ENCODE measurements at places on chromosomes 7 and 10.

DNA sequence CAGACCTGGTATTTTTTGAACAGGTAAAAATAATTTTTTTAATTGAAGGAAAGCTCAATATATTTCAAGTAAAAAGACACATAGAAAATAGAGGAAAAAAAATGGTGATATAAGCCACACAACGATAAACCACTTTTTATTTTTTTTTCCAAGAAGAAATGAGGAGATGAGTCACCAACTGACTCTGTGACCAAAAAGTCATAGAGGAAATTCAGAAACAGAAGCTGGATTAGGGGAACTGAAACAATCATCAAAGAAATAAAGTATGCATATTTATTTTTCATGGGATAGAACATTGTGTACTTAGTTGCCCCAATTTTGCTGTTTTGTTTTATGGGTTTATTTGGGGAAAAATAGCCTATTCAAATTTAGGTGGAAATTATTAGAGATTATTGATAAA, 176.8 kb upstream of the AGR3 start:
- DNase-seq, result peak; percentile 58

DNA sequence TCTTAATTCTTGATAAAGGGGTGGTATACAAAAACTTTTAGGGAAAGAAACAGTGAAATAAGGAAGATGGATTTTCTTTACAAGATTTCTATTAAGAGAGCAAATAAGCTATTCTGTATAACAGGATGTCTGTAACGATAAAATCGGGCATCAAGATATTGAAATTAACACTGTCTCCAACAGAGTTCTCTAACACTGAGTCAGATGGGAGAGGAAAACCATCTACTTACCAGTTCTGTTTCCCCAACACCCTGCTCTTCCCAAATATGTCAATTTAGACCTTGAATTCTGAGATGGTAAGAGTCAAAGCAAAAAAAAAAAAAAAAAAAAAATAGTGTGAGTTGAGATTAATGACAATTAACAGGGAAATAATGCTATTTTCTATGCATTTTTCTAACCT, 23.0 kb downstream of the SMURF1 start:
- DNase-seq, result no peak

DNA sequence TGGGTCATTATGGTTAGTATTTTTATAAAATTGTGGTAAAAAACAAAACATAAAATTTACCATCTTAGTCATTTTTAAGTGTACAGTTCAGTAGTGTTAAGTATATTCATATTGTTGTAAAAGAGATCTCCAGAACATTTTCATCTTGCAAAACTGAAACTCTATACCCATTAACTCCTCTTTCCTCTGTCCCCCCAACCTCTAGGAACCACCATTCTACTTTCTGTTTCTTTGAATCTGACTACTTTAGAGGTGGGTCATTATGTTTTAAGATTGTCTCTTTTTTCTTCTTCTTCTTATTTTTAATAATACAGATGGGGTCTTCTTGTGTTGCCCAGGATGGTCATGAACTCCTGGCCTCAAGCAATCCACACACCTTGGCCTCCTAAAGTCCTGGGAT, 84.1 kb downstream of the DOCK4 start:
- no peak for DNase-seq

DNA sequence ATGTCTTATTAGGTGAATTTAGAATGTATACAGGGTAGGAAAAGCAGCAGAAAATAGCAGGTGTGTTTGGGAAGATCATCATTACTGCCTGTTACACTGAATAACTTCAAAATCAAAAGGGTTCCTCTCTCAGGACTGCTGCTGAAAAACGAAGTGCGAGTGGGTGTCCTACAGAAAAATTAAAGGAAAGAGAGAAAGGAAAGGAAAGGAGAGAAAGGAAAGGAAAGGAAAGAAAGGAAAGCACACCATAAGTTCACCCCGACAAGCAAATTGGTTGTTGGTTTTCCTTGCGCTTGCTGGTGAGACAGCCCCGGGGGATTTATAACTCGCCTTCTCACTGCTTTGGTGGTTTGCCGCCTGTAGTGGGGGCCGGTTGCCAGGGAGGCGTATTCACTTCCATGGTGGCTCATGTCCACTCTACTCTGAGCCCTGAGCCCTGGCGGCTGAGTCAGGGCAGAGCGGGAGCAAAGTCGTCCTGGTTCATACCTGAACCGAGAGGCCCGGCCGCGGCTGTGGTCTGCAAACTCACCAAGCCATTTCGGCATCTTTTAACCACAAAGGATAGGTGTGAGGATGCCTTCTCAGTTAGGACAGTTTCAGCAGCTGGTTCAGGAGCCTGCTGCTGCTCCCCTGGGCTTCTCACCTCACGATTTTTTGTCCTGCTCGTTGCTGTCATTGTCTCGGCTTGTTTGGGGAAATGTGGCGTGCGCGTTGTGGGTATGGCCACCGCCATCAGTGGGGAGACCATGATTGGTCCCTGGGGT, 26.1 kb downstream of the INPP5A start:
- peak; percentile 29 for DNase-seq

GRCh38 chr7:94423863-94424735, 29.4 kb downstream of the COL1A2 start:
- DNase-seq, result peak; percentile 90

DNA sequence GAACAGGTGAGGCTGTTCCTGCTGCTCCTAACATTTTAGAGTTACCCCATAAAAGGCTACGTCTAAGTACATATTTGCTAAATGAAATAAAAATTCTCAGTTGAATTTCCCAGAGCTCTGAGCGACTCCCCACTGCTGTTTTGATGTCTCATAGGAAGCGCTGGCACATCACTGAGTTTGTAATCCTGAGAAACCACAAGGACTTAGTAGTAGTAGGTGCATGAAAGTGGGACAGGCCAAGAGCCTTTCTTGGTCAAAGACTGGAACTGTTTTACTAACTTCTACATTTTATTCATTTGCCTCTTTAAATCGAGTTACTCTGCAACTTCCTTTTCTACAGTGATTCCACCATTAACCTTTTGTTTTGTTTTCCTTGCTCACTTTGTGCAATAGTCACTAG, 85.9 kb downstream of the XPNPEP1 start:
- DNase-seq, result no peak

DNA sequence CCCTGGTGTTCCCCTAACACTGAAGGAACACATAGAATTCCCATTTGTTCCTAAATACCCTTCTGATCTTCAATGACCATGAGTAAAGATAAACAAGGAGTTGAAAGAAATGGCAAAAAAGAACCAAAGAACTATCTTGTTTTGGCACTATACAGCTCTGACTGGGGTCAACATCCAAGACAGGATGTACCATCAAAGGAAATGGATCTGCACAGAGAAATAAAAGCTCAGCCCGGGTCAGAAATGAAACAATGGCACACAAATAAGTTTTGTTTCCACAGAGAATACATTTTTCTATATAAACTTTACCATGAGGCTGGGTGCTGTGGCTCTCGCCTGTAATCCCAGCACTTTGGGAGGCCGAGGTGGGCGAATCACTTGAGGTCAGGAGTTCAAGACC, 18.0 kb upstream of the USP54 start:
- DNase-seq, result no peak

DNA sequence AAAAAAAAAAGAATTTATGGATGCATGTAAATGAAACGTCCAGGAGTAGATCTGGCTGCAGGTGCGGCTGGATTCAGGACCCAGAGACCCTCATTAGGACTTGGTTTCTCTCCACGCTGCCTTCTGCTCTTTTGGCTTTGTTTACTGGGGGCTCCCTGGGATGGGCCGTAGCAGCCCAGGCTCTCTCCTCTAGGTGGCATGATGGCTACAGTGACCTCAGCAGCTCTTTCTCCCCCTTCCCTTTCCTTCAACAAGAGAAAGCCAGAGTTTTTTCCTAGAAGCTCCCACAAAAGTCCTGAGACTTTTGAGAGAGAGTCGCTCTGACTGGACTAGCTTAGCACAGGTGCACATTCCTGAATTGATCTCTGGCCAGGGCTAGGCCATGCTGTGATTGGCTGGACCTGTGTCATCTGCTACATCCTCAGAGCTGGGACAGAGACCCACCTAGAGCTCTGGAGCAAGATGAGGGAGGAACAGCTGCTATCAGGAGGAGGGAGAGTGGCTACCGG, 67.8 kb upstream of the PDCD4 start:
- peak; percentile 61 for DNase-seq

DNA sequence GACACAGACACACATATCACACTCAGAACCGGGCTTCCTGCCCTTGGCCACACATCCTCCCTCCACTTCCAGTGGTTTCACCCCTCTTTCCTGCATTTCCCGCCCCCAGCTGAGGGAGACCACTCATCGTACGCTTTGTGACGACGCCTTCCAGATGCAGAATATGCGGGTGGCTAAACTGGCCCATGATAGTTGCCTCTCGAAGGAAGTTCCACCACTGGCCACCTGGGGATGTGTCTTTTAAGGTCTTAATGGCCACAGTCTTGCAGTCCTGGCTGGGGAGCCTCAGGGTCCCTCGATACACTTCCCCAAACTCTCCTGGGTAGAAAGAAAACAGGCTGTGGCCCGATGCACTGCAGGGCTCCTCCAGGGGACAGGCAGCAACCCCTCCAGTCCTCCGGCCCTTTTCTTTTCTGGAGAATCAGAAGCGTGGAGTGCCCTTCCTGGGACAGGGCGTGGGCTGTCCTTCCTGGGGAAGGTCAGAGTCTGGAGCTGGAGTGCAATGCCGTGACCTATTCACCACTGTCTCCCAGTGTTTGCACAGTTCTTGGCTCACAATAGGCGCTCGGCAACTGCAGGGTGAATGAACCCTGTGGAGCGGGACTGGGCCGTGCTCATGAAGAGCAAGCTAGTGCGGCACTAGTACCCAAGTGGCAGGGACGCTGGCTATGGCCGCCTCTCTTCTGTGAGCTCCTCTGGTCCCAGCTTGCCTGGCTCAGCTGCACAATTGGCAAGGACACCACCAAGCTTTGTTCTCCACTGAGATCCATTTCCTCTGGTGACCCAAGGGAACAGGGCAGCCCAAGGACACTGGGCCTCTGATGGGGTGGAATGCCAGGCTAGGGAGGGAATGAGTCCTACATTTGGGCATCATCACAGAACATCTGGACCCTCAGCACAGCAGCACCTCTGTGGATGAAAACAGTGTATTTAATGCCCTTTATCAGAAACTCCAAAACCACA, 13.2 kb downstream of the EPHA1 start:
- DNase-seq, result peak; percentile 45

DNA sequence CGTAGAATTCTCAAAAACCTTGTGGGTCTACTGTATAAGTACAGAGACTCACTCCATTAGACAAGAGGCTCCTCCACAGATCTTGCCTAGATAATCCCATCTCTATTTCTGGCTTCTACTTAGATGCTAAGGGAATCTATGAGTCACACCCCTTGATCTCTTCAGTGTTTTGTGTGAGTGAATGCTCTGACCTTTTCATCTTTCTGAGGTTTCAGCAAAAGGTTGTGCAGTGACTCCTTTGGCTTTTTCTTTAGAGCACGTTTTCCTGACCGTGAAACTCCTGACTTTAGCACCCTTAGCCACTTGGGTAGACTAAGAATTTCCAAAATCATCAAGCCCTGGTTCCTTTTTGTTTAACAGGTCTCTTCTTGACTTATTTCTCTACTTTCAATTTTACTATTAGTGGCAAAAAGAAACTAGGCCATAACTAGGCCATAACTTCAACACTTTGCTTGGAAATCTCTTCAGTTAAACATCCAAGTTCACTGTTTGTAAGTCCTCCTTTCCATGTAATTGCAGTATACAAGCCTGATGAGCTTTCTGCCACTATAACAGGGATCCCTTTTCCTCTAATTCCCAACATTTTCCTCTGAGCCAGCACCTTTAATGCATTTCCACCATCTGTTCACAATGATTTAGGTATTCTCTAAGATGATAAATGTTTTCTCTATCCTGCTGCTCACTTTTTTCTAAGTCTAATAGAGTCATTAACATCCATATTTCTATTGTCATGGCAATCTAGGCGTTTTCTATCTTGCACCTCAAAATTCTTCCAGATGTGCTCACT, 19.4 kb downstream of the COPG2 start:
- DNase-seq, result peak; percentile 80

DNA sequence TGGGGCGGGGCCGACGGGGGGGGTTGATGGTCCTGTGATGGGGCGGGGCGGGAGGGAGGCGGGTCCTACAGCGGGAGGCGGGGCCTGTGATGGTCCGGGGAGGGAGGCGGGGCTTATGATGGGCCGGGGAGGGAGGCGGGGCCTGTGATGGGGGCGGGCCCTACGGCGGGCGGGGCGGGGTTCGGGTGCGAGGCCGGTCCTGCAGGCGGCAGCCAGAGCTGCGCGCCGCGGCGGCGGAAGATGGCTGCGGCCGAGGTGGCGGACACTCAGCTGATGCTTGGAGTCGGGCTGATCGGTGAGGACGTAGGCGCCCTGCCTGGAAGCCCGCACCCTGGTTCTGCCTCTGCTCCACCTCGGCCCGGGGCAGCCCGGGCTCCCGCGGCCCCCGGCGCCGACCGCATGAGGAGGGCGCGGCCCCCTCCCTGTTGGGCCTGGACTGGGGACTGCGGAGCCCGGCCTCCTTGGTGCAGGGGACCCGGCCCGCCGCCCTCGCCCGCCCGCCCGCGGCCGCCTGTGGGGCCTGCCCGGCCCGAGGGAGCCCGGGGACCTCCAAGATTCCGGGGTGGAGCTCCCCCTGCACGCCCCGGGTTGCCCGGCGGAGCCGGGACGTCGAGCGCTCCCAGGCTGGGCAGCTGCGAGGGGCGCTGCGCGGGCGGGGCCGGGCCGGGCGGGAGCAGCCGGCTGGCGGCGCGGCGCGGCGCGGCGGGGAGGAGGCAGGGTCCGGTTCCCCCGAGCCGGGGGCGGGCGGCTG, at the start of gene DENND10:
Gene DENND10, plus strand, starts transcription at position 211 of the 751 bp plus-strand sequence. Its CDS starts 30 bp downstream, at position 241.
- DNase-seq, result peak; percentile 68

- DNase-seq, result no peak
These were observed 343.2 kb downstream of the PTPRN2 start for GRCh38 chr7:158244430-158244829.

Measured in fibroblast of mammary gland (primary cell).